ENCODE measurements at places on chromosomes 2 and 18. TPM values are rescaled to one million over a fixed set of nuclear protein-coding genes. Genes with fewer than 3 reads are reported as not detected.

GRCh38 chr2:19900931-19901441, 797 bp downstream of the TTC32 start:
- peaks cover 14% of the 10 kb centered on the region for H3K36me3 ChIP-seq
- H3K4me1 ChIP-seq: peaks cover 36% of the 10 kb centered on the region
- no peak for DNase-seq
- H3K4me3 ChIP-seq: peak overlapping the region; percentile 94
- H3K27me3 ChIP-seq: peaks cover 10% of the 10 kb centered on the region

KCNG2 gene
- not detected for total RNA-seq

GRCh38 chr2:64457524-64457923, 3.6 kb downstream of the LGALSL start:
- H3K36me3 ChIP-seq: no peaks in the 10 kb centered on the region
- peaks cover 6% of the 10 kb centered on the region for H3K4me1 ChIP-seq
- H3K27me3 ChIP-seq: peaks cover 24% of the 10 kb centered on the region
- no peak overlapping the region for H3K4me3 ChIP-seq
- no peak for DNase-seq

DNA sequence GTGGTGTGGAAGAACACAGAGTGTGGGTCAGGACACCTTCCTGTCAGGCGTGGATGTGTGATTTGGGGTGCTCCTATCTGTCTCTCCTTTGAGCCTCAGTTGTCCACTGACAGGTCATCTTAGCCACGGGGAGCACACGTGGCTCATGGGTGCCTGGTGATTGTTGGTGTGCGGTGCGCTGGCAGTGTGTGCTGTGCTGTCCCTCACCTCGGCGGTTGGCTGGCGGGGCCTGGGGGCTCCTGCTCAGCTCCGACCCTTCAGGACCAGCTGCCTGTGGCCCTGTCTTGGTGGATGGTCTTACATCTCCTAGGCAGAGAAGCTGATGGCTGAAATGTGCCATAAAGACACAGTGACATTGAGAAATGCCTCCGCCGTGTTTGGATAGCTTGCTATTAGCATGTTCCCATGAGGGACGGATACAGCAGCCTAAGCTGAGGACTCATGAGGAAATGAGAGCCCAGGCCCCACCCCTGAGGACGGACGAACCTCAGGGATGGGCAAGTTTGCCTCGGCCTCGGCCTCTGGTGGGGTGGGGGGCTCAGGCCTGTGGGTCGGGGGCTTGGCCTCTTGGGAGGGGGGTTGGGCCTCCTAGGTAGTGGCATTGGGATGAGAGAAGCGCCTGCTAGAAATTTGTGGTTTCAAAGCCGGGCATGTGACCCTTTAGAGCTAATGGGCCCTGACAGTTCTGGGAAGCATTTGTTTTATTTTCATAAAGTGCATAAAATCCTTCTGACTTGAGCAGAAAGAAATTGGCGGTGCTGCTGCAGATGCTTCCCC, 20.3 kb upstream of the ASB1 start:
- no peaks in the 10 kb centered on the region for H3K27me3 ChIP-seq
- H3K36me3 ChIP-seq: no peaks in the 10 kb centered on the region
- no peak overlapping the region for H3K27ac ChIP-seq
- no peak overlapping the region for H3K4me3 ChIP-seq
- H3K4me1 ChIP-seq: no peaks in the 10 kb centered on the region

- no peak overlapping the region for H3K27ac ChIP-seq
- H3K36me3 ChIP-seq: no peaks in the 10 kb centered on the region
- H3K4me1 ChIP-seq: no peaks in the 10 kb centered on the region
These were observed 266.2 kb downstream of the CCDC102B start for GRCh38 chr18:69064063-69064462.

DNA sequence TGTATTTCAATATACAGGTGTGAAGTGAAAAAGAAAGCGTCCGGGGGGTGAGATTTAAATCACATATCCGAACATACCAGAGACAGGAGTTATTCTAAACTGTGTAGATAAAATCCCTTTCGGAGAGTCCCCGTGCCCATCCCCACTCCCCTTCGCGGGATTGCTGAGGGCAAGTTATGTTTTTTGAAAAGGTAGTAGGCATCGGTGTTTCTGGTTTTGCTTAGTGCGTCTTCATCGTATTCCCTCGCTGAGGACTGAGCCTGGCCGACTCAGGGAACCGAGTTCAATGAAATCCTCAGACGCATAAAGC, 583.4 kb downstream of the ZEB2 start:
- DNase-seq: no peak
- peak overlapping the region; percentile 63 for H3K4me3 ChIP-seq
- no peaks in the 10 kb centered on the region for H3K36me3 ChIP-seq

- peaks cover 28% of the 10 kb centered on the region for H3K27me3 ChIP-seq
- no peak for DNase-seq
- peaks cover 2% of the 10 kb centered on the region for H3K36me3 ChIP-seq
- no peak overlapping the region for H3K4me3 ChIP-seq
These were observed 308.6 kb downstream of the PARD3B start for GRCh38 chr2:204853905-204854304.

GRCh38 chr2:77797088-77797487, 274.9 kb upstream of the LRRTM4 start:
- no peaks in the 10 kb centered on the region for H3K4me1 ChIP-seq
- H3K36me3 ChIP-seq: no peaks in the 10 kb centered on the region
- no peak overlapping the region for H3K4me3 ChIP-seq
- no peak overlapping the region for H3K27ac ChIP-seq

MTCL1 gene
- total RNA-seq: 0.40 TPM

CD28 gene
- total RNA-seq: 130 TPM

TRABD2A gene
- 56.3 TPM for total RNA-seq

GCA gene
- total RNA-seq: 13.6 TPM

DNA sequence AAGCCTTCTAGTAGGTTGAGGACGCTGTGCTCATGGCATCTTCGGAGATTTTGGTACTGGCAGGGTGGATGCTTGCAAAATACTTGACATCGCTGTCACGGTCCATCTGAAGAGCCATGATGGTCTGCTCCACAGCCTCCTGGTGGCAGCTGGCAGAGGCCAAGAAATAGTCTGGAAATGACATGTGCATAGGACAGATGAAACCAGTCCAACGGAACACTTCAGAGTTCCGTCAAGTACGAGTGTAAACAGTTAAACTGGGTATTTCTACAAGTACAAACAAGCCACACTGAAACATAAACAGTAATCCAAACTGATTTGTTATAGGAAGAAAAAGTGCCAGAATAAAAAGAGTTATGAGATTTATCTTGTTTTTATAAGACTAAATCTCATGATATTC, 66.6 kb downstream of the PPP4R1 start:
- no peak overlapping the region for H3K4me3 ChIP-seq
- peaks cover 41% of the 10 kb centered on the region for H3K36me3 ChIP-seq
- H3K27ac ChIP-seq: no peak overlapping the region
- DNase-seq: no peak
- no peaks in the 10 kb centered on the region for H3K4me1 ChIP-seq

- H3K27me3 ChIP-seq: no peaks in the 10 kb centered on the region
- peaks cover 6% of the 10 kb centered on the region for H3K4me1 ChIP-seq
- H3K4me3 ChIP-seq: no peak overlapping the region
- no peak for DNase-seq
- H3K27ac ChIP-seq: no peak overlapping the region
These were observed 31.9 kb downstream of the EXOC6B start for GRCh38 chr2:72793798-72794440.

TRIM54 gene
- 0.47 TPM for total RNA-seq

DNA sequence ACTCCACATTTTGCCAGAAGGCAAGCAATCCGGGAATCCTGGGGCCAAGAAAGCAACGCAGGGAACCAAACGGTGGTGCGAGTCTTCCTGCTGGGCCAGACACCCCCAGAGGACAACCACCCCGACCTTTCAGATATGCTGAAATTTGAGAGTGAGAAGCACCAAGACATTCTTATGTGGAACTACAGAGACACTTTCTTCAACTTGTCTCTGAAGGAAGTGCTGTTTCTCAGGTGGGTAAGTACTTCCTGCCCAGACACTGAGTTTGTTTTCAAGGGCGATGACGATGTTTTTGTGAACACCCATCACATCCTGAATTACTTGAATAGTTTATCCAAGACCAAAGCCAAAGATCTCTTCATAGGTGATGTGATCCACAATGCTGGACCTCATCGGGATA, 26.8 kb downstream of the B3GNT2 start:
- peak overlapping the region; percentile 30 for H3K4me3 ChIP-seq
- peak; percentile 66 for DNase-seq
- peaks cover 62% of the 10 kb centered on the region for H3K36me3 ChIP-seq
- peaks cover 55% of the 10 kb centered on the region for H3K4me1 ChIP-seq

CRYBA2 gene
- not detected for total RNA-seq

DNA sequence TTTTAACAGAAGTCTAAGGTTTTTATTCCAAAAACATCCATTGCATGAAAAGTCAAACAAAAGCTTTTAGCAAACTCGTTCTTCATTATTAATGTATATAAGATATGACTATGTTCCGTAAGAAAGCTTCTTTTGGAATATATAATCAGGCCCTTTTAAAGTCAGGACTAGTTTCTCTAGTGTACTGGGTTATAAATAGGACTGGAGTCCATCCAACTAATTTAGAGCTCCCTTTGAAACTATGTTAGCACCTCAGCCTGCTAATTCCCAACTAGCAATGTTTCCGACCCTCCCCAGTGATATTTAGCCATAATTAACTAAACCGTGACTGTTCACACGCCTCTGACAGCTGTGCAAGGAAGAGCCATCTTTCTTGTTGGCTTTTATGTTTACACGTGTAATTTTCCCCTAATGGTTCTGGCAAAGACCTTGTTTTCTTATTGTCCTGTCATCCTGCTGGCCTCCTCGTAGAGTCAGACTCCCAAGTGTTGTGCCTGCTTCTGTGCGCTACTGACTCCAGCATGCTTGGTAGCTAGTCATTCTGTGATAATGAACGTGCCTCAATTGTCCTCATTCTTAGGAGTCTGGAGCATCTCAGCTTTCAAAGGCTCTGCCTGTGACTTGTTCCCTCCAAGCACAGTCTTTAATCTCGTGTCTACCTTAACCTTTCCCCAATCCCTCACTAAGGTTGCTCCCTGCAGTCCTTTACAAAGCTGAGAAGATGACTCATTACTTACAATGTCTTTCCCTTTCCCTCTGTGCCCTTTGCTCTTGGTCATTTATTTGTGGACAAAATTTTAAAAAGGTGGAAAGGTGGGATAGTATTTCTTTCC, 172.2 kb upstream of the RASGRP3 start:
- no peak overlapping the region for H3K4me3 ChIP-seq
- peaks cover 2% of the 10 kb centered on the region for H3K27me3 ChIP-seq
- no peaks in the 10 kb centered on the region for H3K4me1 ChIP-seq
- no peaks in the 10 kb centered on the region for H3K36me3 ChIP-seq

DNA sequence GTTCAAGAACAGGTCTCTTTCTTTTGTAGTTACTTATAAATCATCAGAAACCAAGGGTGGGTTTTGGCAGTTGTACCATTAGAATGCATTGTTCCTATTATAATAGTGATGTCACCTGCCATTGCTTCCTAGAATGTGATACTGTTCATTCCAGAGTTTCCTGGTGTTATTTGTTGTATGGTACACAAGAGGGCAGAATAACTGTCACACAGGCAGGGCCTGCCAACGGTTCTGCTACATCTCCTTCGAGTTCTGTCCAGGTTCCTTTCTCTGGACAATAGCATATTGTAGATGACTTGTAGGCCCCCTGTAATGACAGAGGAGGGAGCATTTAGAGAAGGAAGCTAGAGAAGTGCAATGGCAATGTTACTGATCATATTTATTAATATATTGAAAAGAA, 98.3 kb downstream of the KLHL14 start:
- no peaks in the 10 kb centered on the region for H3K27me3 ChIP-seq
- H3K4me1 ChIP-seq: no peaks in the 10 kb centered on the region
- no peaks in the 10 kb centered on the region for H3K36me3 ChIP-seq
- no peak overlapping the region for H3K4me3 ChIP-seq

HRH4 gene
- 1.6 TPM for total RNA-seq

Data from activated CD4-positive, alpha-beta T cell treated with anti-CD3 and anti-CD28 coated beads, Interleukin-2, amount 10 ng/mL, durations not matched to agents 24 days and 14 days (primary cell).